Frontal cortex (tissue), 4 donors: ENCODE measurements at places on chromosomes 11 and 22. TPM values are rescaled to one million over a fixed set of nuclear protein-coding genes. Genes with fewer than 3 reads are reported as not detected.

RFPL3 gene
- total RNA-seq: not detected

MUC5AC gene
- total RNA-seq: not detected

OR6A2 gene
- total RNA-seq: 0.41 TPM

PSMA1 gene
- total RNA-seq: 163 TPM

KDM4E gene
- total RNA-seq: not detected

MED15 gene
- total RNA-seq: 13.0 TPM

AIFM3 gene
- total RNA-seq: 4.5 TPM

DEFB131B gene
- total RNA-seq: not detected

HEPHL1 gene
- not detected for total RNA-seq

SCARF2 gene
- 1.6 TPM for total RNA-seq

GLYATL1 gene
- total RNA-seq: 0.82 TPM
